Left forelimb (tissue), 1 donor: ENCODE measurements at places on chromosomes 16 and 17.

DNA sequence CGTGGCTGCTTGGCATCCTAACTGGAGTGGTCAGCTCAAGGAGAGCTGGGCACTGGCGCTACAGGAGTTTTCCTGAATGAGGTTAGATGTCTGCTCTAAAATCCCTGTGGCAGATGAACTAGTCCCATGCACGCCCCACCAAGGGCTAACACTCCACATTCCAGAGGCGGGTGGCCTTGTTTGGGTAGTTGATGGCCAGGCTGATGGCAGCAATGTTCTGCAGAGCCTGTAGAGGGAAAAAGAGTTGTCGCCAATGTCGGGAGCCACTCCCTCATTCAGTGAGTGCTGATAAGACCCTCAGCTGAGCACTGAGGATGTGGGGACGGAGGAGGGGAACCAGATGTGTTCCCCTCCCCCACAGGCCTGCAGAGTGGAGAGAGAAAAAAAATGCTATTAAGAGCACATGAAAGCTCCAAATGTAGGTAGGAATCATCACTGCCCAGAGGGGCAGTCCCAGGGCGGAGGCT is 42.5 kb upstream of the ATP2A3 start:
- no peak for DNase-seq

DNA sequence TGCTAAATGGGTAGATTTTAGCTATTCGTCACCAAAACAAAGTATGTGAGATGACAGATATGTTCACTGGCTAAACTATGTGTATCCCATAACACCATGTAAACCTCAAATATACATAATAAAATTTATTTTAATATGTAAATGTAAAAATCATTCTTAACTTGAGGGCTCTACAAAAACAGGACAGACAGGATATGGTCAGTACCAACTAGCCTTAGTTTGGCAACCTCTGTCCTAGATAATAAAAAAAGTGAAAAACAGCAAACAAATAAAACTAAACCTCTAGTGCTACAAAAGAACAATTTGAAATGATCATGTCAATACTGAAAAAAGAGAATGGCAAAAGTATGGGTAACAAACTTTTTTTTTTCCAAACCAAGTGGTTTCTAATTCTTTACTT is 33.8 kb downstream of the NCOR1 start:
- no peak for DNase-seq

- no peak for DNase-seq
These were observed 9.3 kb downstream of the ADORA2B start for GRCh38 chr17:15954222-15954621.

DNA sequence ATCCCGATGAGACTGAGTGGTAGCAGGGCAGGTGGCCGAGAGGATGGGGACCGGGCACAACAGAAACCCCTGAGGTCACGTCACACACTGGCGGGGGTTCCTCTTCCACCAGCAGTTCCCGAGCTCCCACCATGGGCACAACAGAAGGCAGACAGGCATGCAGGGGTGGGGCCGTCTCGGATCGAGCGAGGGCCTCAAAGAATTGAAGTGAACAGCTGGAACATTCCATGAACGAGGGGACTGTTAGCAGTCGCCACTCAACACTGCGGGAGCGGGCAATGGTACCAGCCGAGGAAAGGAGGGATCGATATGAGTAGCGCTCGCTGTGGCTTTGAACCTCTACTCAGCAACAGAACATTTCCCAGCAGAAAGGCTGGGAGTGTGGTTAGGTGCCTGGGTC is 5.3 kb downstream of the CEP131 start:
- DNase-seq = no peak

- DNase-seq = peak; percentile 80
These were observed 22.1 kb downstream of the RAI1 start for GRCh38 chr17:17703140-17703919.

GRCh38 chr17:72566671-72567484 is 446.1 kb downstream of the SOX9 start:
- no peak for DNase-seq

GRCh38 chr16:83075956-83076355 is 449.2 kb downstream of the CDH13 start:
- DNase-seq = no peak
